ENCODE measurements at places on chromosomes 11 and 22. TPM values are rescaled to one million over a fixed set of nuclear protein-coding genes. Genes with fewer than 3 reads are reported as not detected.

GRCh38 chr22:26679003-26679629 lies 21.7 kb downstream of the MIAT start:
- no peak for DNase-seq

DNA sequence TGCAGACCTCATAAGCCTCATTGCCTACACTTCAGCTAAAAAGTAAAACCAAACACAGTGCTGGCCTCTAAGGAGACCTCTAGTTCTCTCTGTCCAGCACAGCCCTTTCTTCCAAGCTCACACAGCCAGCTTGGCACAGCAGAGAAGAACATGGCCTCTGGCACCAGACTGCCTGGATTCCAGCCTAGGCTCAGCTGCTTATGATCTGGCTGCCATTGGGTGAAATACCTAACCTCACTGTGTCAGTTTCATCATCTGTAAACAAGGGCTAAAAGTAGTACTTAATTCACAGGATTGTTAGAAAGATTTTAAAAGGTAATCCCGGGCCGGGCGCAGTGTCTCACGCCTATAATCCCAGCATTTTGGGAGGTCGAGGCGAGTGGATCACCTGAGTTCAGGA lies 9.9 kb upstream of the ACER3 start:
- no peak for DNase-seq

The OR5P2 gene
- not detected for polyA plus RNA-seq

DNA sequence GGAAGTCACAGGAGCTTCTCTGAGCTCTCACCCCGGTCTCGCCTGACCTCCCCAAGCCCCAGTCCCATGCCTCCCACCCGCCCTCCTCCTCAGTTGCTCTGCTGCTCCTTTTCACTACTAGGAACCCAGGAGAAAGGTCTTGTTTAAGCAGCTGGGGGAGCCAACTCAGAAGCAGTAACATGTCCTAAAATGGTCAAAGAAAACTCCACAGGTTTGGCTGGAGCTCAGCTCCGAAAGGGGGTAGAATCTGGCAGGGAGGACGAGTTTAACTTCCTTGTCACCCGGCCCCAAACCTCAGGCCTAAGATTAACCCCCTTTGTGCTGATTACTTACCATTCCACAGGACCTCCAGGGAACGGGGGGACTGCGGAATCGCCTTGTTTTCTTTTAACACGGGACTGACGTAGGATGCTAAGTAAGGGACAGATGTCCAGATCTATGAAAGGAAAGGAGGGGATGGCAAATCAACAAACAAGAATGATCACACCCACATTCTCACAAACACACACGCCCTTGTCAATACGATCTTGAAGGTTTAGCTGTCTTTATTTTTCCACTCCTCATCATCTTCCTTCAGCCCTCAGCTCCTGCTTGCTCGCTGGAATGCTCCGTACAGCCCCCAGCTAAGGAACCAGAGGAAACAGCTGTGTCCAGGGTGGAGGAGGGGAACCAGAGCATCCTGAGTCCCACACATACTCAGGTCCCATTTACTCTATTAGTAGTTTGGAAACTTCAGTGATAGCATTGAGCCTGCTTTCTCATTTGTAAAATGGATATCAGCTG lies 13.5 kb downstream of the PCSK7 start:
- no peak for DNase-seq

The CDC42BPG gene
- 4.3 TPM for polyA plus RNA-seq

The POU2AF2 gene
- not detected for polyA plus RNA-seq

All from right renal cortex interstitium (tissue), 3 donors.